Calu3 (cell line): ENCODE measurements at places on chromosomes 4 and X. TPM values are rescaled to one million over a fixed set of nuclear protein-coding genes. Genes with fewer than 3 reads are reported as not detected.

The FREM3 gene
- not detected in 2 replicates for total RNA-seq

The NAP1L3 gene
- total RNA-seq, result not detected in 2 replicates

The ODAM gene
- 137 and 214 TPM in 2 replicates for total RNA-seq

DNA sequence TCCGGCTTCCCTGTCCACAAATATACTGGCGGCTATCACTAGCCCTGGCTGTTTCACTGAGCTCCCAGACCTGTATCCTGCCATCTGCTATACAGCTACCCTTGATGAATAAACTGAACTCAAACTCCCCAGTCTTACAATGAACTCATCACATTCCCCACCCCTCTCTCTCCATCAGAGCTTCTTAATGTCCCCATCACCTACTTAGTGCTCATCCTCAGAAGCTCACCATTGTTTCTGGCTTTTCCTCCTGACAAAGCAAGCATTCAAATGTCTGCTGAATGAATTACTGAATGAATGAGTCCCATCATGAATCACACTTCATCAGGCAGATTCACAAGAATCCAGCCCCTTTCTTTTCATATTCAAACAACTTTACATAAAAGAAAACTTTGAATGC is 5.7 kb upstream of the DGAT2L6 start:
- DNase-seq, result no peak

DNA sequence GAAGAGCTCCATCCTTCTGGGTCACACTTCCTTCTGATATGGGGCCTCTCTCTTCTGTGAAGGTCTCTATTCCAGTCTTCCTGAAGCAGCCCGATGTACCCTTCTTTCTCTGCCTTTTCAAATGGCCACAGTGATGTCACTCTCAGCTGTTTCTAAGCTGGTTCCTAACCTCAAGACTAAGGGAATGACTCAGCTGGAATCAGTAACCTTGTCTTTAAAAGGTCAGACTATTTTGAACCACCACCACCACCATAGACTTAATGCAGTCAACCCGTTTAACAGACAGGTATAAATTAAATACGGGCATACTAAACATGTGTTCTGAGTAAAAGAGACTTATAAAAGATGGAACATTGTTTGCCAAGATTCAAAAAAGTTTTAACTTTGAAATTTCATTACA is 121.0 kb downstream of the PPA2 start:
- DNase-seq, result no peak

- no peak for DNase-seq
These were observed 74.3 kb downstream of the RGS12 start for GRCh38 chr4:3366893-3367775.

- peak; percentile 4 for DNase-seq
These were observed 26.5 kb downstream of the HCCS start for GRCh38 chrX:11137543-11138139.

GRCh38 chr4:94590493-94590892 is 138.8 kb downstream of the PDLIM5 start:
- DNase-seq, result no peak
